COLO829 (cell line): ENCODE measurements at places on chromosomes 1 and 21.

DNA sequence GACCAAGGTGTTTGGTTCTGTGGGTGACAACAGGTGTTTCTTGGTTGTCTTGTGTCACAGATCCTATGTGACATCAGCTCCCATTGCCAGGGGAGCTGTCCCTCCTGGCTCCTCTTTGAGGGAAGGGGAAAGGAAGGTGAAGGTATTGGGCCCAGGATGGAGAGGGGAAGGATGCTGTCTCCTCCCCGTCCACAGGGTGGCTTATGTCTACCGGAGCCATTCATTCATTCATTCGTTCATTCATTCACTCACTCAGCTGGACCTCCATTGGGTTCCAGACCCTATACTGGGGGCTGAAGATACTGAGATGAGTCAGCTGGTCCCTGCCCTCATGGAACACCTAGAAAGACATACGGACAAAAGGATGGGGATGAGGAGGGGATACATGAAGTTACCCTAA is 38.9 kb downstream of the EPHB2 start:
- no peak for DNase-seq

GRCh38 chr1:30685796-30686165 is 37.6 kb downstream of the MATN1 start:
- no peak for DNase-seq

GRCh38 chr1:155052439-155053395 is 1.6 kb downstream of the ADAM15 start:
- no peak for DNase-seq

- no peak for DNase-seq
Measured at GRCh38 chr1:94284476-94284875, 47.1 kb upstream of the ARHGAP29 start.

GRCh38 chr1:214271174-214271858 is 9.6 kb upstream of the SMYD2 start:
- DNase-seq: no peak

- no peak for DNase-seq
Measured at GRCh38 chr1:228013935-228014930, 7.4 kb downstream of the WNT3A start.

GRCh38 chr1:234698686-234699085 is 88.7 kb upstream of the IRF2BP2 start:
- DNase-seq: no peak

DNA sequence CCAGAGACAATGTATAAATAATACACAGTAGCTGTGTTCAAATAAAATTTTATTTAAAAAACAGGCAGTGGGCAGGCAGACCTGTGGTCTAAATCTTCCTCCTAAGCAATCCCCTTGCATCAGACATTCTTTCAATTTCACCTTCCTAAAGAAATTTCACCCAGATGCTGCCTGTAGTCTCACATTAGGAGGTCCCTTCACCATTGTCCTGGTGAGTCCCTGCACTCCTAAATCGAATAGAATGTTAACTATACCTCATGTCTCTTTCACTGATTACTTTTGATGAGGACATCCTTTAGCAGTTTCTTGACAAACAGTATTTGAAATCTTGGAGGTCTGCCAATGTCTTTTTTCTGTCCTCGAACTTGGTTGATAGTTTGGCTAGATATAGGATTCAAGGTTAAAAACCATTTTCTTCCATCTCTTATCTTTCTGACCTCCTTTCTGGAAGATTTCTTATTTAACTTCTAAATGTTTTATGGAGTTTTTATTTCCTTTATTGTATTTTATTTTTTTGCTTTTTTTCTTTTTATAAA is 77.5 kb downstream of the LPGAT1 start:
- DNase-seq: no peak

DNA sequence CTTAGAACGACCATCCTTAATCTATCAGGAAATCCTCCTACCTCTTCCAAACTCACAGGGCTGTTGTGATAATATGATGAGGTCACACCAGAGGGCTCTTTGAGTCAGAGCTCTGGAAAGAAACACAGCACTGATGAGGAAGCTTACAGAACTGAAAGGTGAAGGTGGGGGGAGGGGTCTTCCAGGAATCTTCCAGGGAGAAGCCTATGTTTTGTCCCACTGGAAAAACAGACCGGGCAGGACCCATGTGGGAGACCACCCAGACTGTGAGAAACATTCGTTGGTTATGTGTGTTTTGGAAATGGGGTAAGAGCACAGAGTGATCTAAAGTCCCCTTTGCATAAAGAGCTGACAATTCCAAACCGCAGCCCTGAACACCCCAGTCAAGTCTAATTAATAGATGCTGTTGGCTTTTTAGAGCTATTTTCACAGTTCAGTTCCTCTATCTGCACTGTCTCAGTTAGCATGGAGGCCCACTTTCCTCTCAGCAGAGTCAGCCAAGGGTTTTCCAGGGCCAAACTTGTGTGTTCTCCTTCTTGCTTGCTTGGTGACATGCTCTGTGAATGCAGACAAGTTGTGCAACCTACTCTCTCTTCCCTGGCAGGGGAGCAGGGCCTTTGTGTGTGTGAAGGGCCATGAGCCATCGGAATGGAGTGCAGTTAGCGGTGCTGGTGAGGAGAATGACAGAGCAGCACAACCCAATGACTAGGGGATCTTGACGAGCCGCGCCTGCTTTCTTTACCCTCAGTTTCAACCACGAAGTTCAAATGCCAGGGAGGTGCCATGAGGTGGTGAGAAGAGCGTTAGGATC is 12.3 kb downstream of the PHLDA3 start:
- DNase-seq: no peak

- peak; percentile 41 for DNase-seq
Measured at GRCh38 chr1:87154384-87154783, 174.3 kb upstream of the LMO4 start.

- no peak for DNase-seq
Measured at GRCh38 chr1:217141711-217142110, 418.5 kb upstream of the ESRRG start.

GRCh38 chr1:154176337-154176736 is 15.6 kb downstream of the TPM3 start:
- peak; percentile 78 for DNase-seq

GRCh38 chr21:14075346-14076142 is 135.2 kb downstream of the LIPI start:
- no peak for DNase-seq

DNA sequence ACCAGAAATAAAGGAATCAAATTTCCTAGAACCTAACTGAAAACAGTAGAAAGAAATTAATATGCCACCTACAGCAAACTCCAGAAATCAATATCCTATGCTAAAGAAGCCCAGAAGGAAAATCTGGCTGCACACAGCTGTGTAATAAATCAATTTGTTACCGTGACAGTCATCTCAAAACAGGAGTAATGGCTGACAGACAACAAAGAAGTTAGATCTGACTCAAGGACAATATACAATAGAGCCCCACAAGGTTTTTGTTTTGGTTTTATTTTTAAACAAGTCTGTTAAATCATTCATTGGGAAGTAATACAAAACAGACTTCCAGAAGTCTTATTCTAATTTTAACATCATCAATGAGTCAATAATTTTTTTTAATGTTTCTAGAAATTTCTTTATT is 168.4 kb downstream of the RERE start:
- DNase-seq: no peak

DNA sequence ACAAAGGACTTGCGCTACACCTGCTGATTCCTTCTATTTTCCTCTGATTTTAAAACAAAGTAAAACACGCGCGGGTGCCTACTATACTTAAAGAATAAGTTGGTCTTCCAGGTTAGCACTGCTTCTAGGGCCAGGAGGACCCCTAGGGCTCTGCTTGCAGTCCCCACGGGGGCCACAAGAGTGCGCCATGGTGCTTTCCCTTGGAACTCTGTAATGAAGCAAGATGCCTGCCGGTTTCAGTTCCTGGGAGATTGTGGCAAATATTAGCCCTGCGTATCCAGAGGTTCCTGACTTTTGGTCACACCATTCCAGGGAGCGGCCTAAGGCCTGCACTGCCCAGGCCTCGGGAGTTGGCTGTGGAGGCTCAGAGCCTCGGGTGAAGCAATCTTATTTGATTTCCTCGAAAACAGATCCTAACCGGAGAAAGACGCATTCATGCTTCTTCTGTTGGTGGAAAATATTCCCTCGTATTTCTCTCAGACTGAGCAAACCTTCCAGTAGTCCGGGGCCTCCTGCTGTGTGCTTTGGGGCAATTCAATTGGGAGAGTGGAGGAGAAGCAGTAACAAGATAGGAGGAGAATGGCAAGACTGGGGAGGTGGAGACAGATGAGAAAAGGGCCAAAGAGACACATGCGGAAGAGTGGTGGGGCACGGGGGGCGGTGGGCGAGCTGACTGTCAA is 25.3 kb downstream of the ADAM30 start:
- peak; percentile 72 for DNase-seq

GRCh38 chr1:90707363-90707710 is 9.8 kb downstream of the BARHL2 start:
- peak; percentile 30 for DNase-seq

- no peak for DNase-seq
Measured at GRCh38 chr1:207648334-207649209, 3.6 kb downstream of the CR1L start.

GRCh38 chr1:205172729-205173366 is 38.7 kb downstream of the DSTYK start:
- DNase-seq: peak; percentile 90

DNA sequence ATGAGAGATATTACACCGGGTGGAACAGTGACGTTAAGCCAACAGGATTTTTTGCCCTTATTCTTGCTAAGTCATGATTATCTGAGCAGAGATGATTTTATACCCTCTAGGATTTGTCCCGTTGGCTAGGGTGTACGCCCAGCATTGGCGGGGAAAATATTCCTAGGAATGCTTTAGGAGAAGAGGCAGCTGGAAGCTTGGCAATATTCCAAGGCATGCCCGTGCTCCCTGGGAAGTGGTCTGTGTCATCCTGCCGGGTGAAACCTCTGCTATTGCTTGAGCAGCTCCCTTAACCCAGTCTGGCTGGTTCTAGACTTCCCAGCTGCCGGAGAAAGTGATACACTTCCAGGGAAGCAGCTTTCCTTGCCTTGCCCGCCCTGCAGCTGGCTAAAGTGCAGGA is 16.2 kb downstream of the CHRNB2 start:
- no peak for DNase-seq

GRCh38 chr1:220818421-220819173 is 31.9 kb downstream of the MTARC1 start:
- no peak for DNase-seq

GRCh38 chr1:167446966-167447365 is 71.4 kb downstream of the CD247 start:
- DNase-seq: no peak

- DNase-seq: no peak
Measured at GRCh38 chr1:150148837-150149270, 862 bp upstream of the PLEKHO1 start.

- peak; percentile 89 for DNase-seq
Measured at GRCh38 chr21:35565204-35565611, 495.1 kb downstream of the SETD4 start.

- no peak for DNase-seq
Measured at GRCh38 chr1:221839321-221839720, 97.4 kb upstream of the DUSP10 start.

GRCh38 chr1:1779691-1780597 is 1.7 kb upstream of the NADK start:
- DNase-seq: no peak

GRCh38 chr1:39899611-39900538 is 1.8 kb downstream of the MYCL start:
- DNase-seq: no peak

GRCh38 chr1:236336084-236336483 is 54.3 kb upstream of the ERO1B start:
- DNase-seq: no peak

GRCh38 chr21:29033871-29034270 is 9.4 kb downstream of the USP16 start:
- peak; percentile 13 for DNase-seq

- no peak for DNase-seq
Measured at GRCh38 chr1:166972193-166972592, 3.1 kb downstream of the ILDR2 start.
